Sigmoid colon (tissue), 7 donors: ENCODE measurements at places on chromosomes 5 and 9. TPM values are rescaled to one million over a fixed set of nuclear protein-coding genes. Genes with fewer than 3 reads are reported as not detected.

DNA sequence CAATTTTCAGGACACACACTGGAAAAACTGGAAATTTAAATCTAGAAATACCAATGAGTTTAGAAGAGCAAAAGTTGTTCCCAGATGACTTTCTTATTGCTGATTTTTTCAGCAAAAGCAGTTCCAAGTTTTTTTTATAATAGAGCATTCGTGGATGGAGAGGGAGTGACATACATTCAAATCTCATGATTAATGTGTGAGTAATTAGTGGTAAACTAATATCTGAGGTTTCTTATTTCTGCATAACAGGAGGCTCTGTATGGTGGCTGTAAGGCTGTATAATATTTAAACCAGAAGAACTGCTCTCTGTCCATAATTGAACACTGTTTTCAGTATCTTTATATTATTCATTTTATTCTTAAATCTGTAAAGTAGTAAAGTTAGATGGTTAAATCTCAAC lies 25.8 kb downstream of the LYSMD3 start:
- H3K27ac ChIP-seq, result no peak overlapping the region
- no peak for DNase-seq
- no peaks in the 10 kb centered on the region for H3K4me1 ChIP-seq
- no peak overlapping the region for H3K4me3 ChIP-seq
- H3K27me3 ChIP-seq, result no peaks in the 10 kb centered on the region
- no peaks in the 10 kb centered on the region for H3K36me3 ChIP-seq

- H3K27ac ChIP-seq, result peak overlapping the region; percentile 98
- H3K36me3 ChIP-seq, result no peaks in the 10 kb centered on the region
- H3K4me3 ChIP-seq, result peak overlapping the region; percentile 42
Measured at GRCh38 chr9:70421272-70422180, 7.1 kb upstream of the KLF9 start.

The DMRT2 gene
- 2.1 TPM for polyA plus RNA-seq

DNA sequence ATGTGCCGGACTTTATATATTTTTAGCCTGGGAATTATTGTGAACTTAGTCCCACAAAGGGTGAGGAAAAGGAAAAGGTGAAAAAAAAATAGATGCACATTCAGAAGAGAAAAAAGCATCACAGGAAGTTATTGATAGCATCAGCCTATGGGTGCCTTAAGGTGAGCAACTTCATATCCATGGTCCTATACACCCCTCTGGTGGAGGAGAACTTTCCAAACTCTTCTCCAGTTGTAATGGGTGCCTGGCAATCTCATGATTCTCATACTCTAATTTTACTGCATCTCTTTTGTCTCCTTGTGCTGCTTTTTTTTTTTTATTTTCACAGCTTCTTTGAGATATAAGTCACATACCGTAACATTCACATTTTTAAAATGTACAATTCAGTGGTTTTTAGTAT lies 107.4 kb downstream of the JAKMIP2 start:
- no peaks in the 10 kb centered on the region for H3K27me3 ChIP-seq
- H3K27ac ChIP-seq, result no peak overlapping the region
- no peak overlapping the region for H3K4me3 ChIP-seq
- no peaks in the 10 kb centered on the region for H3K36me3 ChIP-seq

The IL5 gene
- not detected for polyA plus RNA-seq

GRCh38 chr5:34656700-34657273 lies 659 bp downstream of the RAI14 start:
- no peaks in the 10 kb centered on the region for H3K4me1 ChIP-seq
- no peaks in the 10 kb centered on the region for H3K27me3 ChIP-seq
- H3K36me3 ChIP-seq, result no peaks in the 10 kb centered on the region
- peak overlapping the region; percentile 83 for H3K4me3 ChIP-seq
- H3K27ac ChIP-seq, result peak overlapping the region; percentile 97
